G401 (cell line): ENCODE measurements at places on chromosomes 11 and 22. TPM values are rescaled to one million over a fixed set of nuclear protein-coding genes. Genes with fewer than 3 reads are reported as not detected.

DNA sequence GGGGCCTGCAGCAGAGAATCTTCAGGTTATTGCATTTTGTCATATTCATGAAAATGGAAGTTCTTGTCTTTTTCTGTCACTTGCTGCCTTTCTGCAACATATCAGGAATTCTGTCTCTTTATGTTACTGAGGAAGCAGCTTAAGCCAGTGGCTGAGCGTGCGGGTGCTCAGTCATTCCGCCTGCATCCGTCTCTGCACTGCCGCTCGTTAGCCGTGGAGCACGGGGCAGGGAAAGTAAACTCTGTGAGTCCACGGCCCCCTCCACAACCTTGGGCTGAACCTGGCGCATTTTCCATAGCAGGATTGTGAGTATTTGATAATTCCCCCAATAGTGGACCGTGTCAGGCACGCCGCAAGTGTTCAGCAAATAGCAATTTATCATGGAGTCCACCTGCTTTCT, 1007.7 kb downstream of the BRD1 start:
- no peak for DNase-seq

DNA sequence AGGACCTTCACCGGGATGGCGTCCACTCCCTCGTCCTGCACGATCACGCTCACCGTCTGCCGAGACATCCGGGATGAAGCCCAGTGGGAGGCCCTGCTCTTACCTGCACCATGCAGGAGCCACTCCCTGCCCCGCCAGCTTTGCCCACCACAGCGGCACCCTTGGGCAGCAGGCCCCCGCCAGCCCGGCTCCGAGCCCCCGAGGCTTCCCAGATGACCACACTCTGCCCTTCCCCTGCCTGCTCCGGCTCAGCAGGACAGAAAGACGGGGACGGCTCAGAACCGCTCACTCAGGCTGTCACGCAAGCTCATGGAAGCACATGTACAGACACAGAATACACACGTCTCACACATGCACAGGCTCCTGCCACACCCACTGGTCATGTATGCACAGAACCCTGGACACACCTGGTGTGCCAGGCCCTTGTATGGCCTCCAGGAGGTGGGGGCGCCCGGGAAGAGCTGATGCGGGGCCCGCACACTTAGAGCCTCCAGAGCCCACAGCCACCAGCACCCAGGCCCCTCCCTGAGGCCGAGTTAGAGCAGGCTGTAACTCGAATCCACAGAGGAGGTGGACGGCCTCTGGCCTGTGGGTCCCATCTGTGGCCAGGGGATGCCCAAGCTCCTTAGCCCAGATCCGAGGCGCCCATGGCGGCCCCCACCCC, 8.9 kb upstream of the MAPK11 start:
- DNase-seq: no peak

DNA sequence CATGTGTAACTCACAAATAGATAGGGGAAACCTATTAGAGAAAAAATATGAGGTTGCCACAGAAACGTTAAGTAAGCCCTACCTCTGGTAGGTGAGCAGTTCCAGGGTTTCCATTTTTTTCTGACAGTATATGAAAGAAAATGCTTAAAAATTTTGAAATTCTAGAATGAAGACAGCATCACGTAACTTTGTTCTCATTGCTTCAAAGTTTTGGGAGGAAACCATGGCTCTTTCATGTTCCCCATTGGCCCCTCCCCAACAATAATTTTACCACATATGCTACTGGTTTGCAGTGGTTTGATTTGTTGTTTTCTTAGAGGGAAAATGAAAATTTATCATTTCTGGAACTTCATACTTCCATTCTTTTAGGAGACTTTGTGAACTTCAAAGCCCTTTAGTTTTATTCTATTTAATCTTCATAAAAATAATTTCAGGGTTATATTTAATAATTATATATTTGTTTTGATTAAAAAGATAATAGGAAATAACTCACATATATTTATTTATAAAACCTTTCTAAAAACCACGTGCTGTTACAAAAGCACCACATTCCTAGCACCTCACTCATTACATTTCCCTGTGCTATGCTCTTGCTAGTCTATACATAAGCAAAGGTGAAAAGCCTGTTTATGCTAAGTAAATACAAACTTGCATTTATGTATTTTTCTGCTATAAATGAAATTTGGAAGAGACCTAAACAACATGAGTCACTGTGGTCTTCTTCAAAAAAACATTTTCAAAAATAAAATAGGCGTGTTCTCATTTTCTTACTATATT, 113.4 kb downstream of the CASP12 start:
- DNase-seq: no peak

DNA sequence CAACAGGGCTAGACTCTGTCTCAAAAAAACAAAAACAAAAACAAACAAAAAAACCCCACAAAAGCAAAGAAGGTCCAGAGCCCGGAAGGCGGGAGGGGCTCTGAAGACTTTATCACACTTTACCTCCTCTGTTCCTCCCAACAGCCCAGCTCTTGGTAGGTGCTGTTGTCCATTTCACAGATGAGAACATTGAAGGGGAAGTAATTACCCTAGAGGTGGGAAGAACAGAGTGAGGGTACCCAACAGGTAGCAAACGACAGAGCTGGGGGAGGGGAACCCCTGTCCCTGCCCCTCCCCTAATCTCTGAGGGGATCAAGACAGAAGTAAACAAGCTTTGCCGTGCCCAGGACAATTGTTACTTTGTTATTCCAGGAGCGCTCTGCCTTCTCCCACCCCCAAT, 1.0 kb upstream of the BIK start:
- DNase-seq: no peak

DNA sequence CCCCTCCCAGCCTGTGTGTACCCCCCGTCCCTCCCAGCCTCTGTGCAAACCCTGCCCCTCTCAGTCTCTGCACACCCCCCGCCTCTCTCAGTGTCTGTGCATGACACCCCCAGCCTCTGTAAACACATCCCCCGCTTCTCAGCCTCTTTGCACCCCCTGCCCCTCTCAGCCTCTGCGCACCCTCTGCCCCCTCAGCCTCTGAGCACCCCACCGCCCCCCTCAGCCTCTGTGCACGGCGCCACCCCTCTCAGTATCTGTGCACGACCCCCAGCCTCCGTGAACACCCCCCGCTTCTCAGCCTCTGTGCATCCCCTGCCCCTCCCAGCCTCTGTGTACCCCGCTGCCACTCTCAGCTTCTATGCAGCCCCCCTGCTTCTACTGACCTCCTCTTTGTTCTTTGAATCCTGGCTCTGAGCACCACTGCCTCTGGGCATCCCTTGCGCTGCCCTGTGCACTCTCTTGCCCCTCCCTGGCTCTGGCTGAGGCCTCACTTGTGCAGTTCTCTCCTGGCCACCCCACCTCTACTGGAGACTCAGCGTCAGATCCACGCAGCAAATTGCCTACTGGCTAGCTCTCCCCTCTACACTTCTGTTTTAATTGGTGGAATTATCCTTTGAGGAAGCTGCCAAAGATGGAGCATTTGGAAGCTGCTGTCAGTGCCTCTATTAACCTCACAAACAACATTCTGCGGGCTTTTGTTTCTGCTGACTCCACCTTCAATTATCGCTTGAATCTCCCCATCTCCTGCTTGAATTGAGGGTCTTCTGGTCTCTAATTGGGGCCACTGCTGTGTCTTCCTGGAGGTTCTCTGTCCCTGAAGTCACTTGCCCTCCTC, 838.6 kb downstream of the TBC1D22A start:
- DNase-seq: no peak

DNA sequence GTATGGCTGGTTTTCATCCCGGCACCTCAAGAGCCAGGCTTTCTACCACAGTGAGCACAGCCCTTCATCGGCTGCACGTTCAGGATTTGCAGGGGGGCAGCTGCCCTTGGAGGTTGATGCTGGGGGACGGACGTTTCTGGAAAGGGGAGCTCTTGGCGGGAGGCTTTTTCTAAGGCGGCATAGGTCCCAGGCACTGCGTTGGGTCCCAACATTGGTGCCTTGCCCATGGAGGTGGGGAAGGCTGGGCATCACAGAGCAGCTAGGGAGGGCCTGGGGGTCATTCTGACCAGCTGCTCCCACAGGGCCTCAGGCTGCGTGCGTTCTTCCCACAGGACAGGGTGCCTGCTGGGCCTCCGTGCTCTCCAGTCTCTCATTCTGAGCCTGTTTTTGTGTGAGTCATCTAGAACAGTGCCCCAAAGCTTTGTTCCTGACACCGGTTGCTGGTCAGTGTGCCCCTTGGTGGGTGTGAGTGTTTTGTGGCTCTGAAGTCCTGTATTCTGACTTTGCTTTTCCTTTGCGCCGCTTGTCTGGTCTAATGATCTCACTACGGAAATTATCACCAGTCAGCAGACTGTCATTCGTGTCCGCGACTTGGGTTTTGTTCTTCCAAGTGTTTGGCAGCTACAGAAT, 275.9 kb downstream of the TBC1D22A start:
- DNase-seq: no peak

GRCh38 chr11:8814209-8814922, 96.6 kb upstream of the AKIP1 start:
- no peak for DNase-seq

- DNase-seq: peak; percentile 55
Measured at GRCh38 chr22:22745225-22746060, 101.0 kb downstream of the GGTLC2 start.

- DNase-seq: peak; percentile 66
Measured at GRCh38 chr22:30217698-30218560, 28.6 kb downstream of the LIF start.

DNA sequence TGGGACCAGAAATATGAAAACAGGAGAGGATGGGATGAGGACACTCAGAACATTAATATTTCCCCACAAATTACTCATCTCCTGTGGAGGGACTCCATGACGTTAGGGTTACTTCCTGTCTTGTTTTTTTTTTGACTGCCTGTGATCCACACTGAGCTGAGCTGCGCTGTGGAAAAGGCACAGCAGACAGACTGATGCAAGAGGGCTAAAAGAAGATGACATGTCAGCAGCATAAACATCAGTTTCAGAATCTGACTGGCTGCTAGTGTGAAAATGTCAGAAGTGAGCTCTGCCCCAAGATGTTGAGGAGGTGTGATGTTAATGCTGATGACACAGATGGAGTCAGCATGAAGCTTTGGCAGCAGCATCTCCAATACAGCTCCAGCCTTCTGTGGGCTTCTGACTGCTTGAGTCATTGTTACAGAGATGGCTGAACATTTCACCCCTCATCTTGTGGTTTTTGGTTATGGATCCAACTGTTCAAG, 286.8 kb downstream of the BLID start:
- DNase-seq: peak; percentile 1

DNA sequence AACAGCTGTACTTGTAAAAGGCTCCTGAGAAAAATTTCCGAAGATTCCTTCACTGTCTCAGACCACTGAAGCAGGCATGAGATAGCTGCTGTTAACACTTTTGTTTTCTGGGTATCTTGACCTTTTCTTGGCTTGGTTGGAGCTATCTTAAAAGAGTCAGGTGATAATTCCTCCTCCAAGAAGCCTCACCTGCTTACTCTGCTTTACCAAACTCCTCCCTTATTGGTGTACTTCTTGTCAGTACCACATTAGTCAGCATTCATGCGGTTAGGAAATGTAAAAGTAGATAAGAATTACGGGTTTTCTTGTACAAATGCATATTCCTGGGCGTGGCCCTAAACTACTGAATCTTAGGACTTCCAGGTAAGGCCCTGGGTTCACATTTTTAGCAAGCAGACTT, 489.8 kb upstream of the LARGE1 start:
- no peak for DNase-seq

- peak; percentile 56 for DNase-seq
Measured at GRCh38 chr11:47551086-47551485, 1.8 kb downstream of the CELF1 start.

GRCh38 chr11:2940147-2940920, 11.1 kb upstream of the PHLDA2 start:
- no peak for DNase-seq

DNA sequence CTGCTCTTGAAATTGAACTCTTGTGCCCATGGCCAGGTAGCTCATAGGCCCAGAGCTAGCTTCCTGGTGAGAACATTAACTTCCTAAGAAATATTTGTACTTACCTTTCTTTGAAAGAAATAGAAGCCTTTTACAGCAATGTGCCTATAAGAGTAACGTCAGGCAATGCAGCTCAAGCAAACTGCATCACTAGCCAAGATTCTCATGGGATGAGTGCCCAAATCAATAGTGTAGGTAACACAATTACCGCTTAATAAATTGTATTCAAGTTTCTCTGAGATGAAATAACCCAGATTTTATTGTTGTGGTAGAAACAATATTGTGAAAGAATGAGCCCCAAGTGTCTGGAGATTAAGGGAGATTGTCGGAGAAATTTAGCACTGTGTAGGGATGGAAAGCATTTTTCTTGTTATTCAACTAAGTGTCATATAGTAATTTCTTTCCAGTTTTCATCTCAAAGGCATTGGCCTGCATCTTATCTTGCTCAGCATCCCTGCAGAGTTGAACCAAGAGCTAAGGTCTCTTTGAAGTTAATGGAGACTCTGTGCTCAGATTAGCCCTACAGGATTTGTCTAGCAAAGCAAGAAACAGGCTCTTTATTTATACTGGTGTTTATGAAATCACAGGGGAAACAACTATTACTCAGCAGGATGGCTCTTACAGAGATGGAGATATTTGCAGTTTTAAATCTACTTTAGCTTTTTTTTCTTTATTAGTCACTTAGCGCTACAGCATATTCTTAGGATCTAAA, 321.0 kb upstream of the PDGFD start:
- peak; percentile 29 for DNase-seq

GRCh38 chr11:105763594-105763993, 153.7 kb downstream of the GRIA4 start:
- DNase-seq: peak; percentile 87

GRCh38 chr22:49966041-49966773, 5.6 kb downstream of the PIM3 start:
- DNase-seq: no peak

GRCh38 chr11:74490941-74491340, 2.6 kb downstream of the LIPT2 start:
- no peak for DNase-seq

DNA sequence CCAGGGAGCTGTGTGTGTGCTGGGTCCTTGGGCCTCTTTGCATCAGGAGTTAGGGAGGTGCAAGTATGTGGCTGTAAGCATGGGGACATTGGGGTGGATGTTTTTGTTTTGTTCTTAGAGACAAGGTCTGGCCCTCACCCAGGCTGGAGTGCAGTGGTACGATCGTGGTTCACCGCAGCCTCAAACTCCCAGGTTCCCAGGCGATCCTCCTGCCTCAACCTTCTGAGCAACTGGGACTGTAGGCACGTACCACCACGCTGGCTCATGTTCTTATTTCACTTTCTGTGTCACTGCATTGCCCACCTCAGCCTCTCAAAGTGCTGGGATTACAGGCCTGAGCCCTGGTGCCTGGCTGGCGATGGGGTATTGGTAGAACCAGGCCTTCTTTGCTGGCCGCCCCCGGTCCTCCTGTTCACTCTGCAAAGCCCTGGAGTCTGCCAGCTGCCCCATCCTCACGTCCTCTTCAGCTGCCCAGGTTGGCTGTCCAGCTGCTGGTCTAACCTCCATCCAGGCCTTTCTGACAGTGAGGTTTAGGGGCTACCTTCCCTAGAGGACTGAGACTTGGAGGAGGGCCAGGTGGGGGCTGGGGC, 851 bp upstream of the GRAMD4 start:
- DNase-seq: no peak

GRCh38 chr11:69368119-69368880, 74.3 kb downstream of the MYEOV start:
- DNase-seq: no peak

The HIKESHI gene
- 105 and 130 TPM in 2 replicates for total RNA-seq

The VWCE gene
- total RNA-seq: 7.3 and 9.5 TPM in 2 replicates

The CCDC116 gene
- total RNA-seq: not detected in 2 replicates

The DEPDC5 gene
- total RNA-seq: 12.9 and 15.6 TPM in 2 replicates

The IGLL5 gene
- total RNA-seq: not detected in 2 replicates

The OR51B4 gene
- total RNA-seq: not detected in 2 replicates

The FADD gene
- 65.3 and 69.2 TPM in 2 replicates for total RNA-seq

The PRAME gene
- 2.6 and 11.8 TPM in 2 replicates for total RNA-seq

The MS4A12 gene
- not detected in 2 replicates for total RNA-seq

The DBX1 gene
- not detected in 2 replicates for total RNA-seq

The ANO1 gene
- not detected in 2 replicates for total RNA-seq

The POU2AF1 gene
- 7.0 and 28.4 TPM in 2 replicates for total RNA-seq

The SMIM35 gene
- not detected in 2 replicates for total RNA-seq

The PGGHG gene
- 18.8 and 20.4 TPM in 2 replicates for total RNA-seq

The APOBEC3G gene
- 2.9 and 5.6 TPM in 2 replicates for total RNA-seq

The FIBIN gene
- total RNA-seq: 0.95 TPM in 1 of 2 replicates, not detected in the other
